Mononuclear cell (primary cell): ENCODE measurements at places on chromosomes 7 and 10. TPM values are rescaled to one million over a fixed set of nuclear protein-coding genes. Genes with fewer than 3 reads are reported as not detected.

The AKR1C1 gene
- 3.3 TPM for total RNA-seq

The PAPOLB gene
- total RNA-seq, result not detected

The ZNF511 gene
- total RNA-seq, result 16.8 TPM

The KLLN gene
- 0.84 TPM for total RNA-seq

The STRA8 gene
- total RNA-seq, result not detected

The CAV2 gene
- total RNA-seq, result 4.1 TPM

The DDC gene
- not detected for total RNA-seq

The AGR2 gene
- total RNA-seq, result not detected

The WEE2 gene
- 0.31 TPM for total RNA-seq

The MEOX2 gene
- not detected for total RNA-seq

The GLI3 gene
- 0.10 TPM for total RNA-seq

The CPA2 gene
- not detected for total RNA-seq

The MRC1 gene
- total RNA-seq, result 0.21 TPM

The PPP2R2D gene
- total RNA-seq, result 33.4 TPM

The ARHGEF35 gene
- 1.2 TPM for total RNA-seq

The BMI1 gene
- 67.4 TPM for total RNA-seq

The PIK3AP1 gene
- total RNA-seq, result 49.0 TPM

The OR2A5 gene
- under 0.01 TPM for total RNA-seq

The MYL7 gene
- total RNA-seq, result not detected

The SPAM1 gene
- total RNA-seq, result not detected

The DNTT gene
- 0.10 TPM for total RNA-seq

The OGDHL gene
- total RNA-seq, result not detected

The LLCFC1 gene
- total RNA-seq, result not detected

The TUBB8 gene
- total RNA-seq, result 0.21 TPM

The UCN3 gene
- not detected for total RNA-seq

The WAC gene
- 224 TPM for total RNA-seq

The PAX4 gene
- not detected for total RNA-seq

The FXYD4 gene
- not detected for total RNA-seq

The ANXA8 gene
- 0.31 TPM for total RNA-seq

The HYCC1 gene
- total RNA-seq, result 14.6 TPM

The MOGAT3 gene
- not detected for total RNA-seq

The TUBAL3 gene
- not detected for total RNA-seq

The CPA1 gene
- not detected for total RNA-seq

The NUDT13 gene
- total RNA-seq, result 0.42 TPM

The CUL2 gene
- 28.4 TPM for total RNA-seq

The POU6F2 gene
- total RNA-seq, result not detected

The C10orf143 gene
- 1.8 TPM for total RNA-seq

The CALCR gene
- not detected for total RNA-seq

The CNTNAP2 gene
- total RNA-seq, result 1.0 TPM

The MUC12 gene
- 0.10 TPM for total RNA-seq

The MAGI2 gene
- 0.42 TPM for total RNA-seq

The AP5Z1 gene
- total RNA-seq, result 34.5 TPM

The SKIDA1 gene
- not detected for total RNA-seq

The SYT15 gene
- 0.10 TPM for total RNA-seq

The TSPAN33 gene
- total RNA-seq, result 38.0 TPM

The EPDR1 gene
- total RNA-seq, result 0.42 TPM

The IQUB gene
- 0.52 TPM for total RNA-seq

The WDFY4 gene
- 28.9 TPM for total RNA-seq
